Neural crest cell (in vitro differentiated cells): ENCODE measurements at places on chromosomes 11 and 22.
A peak's percentile ranks its signal among the peaks of the same experiment; 100 is the strongest.

DNA sequence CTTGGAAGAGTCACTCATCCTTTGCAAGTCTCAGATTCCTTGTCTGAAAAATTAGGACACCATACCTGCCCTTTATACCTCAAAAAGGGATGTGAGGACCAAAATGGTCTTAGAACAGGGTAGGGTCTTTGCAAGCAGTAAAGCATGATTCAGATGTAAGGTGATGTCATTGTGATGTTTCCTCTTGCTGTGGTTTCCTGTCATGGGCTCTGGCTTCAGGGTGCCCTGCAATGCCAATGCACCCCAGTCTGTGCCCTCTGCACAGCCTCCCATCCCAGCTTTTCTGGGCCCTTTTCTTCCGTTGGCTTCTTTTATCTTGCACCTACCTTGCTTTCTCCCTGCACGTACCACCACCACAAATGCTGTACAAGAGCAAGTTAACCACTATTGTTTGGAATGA is 87.8 kb upstream of the NNMT start:
- DNase-seq: no peak

DNA sequence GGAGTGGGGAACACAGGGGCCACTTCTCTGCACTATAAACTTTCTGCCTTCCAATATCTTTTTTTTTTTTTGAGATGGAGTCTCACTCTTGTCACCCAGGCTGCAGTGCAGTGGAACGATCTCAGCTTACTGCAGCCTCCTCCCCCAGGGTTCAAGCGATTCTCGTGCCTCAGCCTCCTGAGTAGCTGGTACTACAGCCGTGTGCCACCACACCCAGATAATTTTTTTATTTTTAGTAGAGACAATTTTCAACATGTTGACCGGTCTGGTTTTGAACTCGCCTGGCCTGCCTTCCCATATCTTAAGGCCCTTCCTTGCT is 1.7 kb downstream of the SLC3A2 start:
- DNase-seq: no peak

GRCh38 chr11:48058064-48058463 is 77.7 kb downstream of the PTPRJ start:
- no peak for DNase-seq

DNA sequence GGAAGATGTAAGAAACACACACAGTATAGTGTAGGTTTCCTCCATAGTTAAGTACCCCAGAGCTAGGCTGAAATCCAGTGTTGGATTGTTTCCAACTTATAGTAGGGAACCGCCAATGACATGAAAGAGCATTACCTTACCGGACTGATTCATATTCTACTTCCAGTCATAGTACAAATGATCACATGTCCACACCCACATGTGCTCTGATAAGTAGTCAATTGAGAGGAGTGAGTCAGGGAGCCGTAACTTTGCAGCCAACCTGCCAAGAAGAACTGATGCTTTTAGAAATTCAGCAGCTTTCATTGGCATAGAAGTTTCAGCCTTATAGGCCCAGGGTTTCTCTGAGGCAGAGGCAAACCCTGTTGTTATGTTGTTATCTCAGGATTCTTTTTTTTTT is 240.6 kb downstream of the ETS1 start:
- no peak for DNase-seq

DNA sequence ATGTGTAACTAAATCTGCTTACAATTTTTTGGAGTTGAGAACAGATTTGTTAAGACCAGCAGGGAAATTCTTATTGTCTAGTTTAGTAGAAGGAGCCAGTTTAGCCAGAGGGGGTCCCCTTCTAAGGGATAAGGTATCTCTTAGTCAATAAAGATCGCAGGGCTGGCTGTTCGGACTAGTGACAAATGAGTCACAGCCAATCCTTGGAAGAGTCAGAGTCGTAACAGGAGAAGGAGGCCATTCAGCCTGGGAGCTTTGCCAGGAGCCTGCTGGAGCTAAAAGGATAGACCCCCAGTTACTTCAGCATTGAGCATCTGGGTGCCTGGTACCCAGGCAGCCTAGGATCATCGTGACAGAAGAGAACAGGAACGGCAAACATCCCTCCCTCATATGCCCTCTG is 191.6 kb upstream of the ARHGAP20 start:
- DNase-seq: no peak

DNA sequence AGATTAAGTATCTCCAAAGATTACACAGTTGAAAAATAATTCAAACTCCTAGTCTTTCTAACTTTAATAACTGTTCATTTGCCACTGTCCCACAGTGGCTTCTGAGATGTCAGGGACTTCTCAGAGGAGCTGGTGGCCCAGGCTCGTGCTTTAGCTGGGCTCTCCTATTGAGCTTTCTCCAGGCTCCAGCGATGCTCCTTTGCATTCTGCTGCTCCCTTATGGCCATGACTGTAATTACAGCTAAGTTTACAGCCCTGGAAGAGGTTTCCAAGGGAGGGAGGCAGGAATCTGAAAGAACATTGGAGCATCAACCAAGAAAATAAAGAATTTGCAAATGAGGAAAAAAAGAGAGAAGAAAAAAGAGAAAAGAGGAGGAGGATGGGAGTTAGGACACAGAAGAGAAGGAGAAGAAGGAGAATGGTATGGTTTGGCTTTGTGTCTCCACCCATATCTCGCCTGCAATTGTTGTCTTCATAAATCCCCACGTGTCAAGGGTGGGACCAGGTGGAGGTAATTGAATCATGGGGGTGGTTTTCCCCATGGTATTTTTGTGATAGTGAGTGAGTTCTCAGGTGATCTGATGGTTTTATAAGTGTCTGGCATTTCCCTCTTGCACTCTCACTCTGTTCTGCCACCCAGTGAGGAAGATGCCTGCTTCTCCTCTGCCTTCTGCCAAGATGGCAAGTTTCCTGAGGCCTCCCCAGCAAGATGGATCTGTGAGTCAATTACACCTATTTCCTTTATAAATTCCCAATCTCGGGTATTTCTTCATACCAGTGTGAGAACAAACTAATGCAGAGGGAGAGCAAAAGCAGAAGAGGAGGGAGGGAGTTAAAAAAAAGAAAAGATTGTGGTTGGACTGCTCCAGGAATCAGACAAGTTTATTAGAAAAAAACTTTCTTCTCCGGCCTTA is 857.0 kb downstream of the KCNA4 start:
- DNase-seq: peak; percentile 51

GRCh38 chr11:92929653-92930052 is 39.8 kb upstream of the MTNR1B start:
- DNase-seq: no peak

- DNase-seq: no peak
Measured at GRCh38 chr11:92253945-92254344, 29.3 kb downstream of the FAT3 start.

DNA sequence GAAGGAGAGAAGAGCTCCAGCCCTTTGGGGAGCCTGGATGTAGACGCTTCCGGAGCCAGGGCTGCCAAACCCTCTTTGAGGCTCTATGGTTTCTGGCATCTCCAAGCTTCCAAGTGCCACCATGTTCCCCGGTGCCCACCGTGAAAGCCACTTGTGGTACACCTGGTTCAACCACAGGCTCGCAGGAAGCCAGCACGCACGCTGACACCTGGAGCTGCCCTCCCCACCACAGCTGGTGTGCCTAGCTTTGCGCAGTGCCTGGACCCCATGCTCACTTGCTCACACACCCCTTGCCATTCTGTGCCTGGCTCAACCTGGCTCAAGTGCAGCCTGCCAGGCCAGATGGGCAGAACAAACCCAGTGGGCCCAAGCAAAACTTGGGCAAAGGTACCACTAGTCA is 831.4 kb downstream of the DLG2 start:
- DNase-seq: no peak

DNA sequence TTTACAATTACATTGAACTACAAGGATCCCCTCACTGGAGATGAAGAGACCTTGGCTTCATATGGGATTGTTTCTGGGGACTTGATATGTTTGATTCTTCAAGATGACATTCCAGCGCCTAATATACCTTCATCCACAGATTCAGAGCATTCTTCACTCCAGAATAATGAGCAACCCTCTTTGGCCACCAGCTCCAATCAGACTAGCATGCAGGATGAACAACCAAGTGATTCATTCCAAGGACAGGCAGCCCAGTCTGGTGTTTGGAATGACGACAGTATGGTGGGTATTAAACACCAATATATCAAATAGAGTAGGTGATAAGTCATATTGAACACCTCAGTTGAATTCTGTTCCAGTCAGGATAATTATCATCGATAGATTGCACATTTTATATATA is 4.4 kb downstream of the FBXO7 start:
- no peak for DNase-seq

- DNase-seq: no peak
Measured at GRCh38 chr11:19327280-19327679, 86.5 kb upstream of the E2F8 start.
